Myometrial cell (primary cell): ENCODE measurements at places on chromosomes 16 and 17. TPM values are rescaled to one million over a fixed set of nuclear protein-coding genes. Genes with fewer than 3 reads are reported as not detected.

The FOXJ1 gene
- total RNA-seq, result not detected in 2 replicates

The CA7 gene
- total RNA-seq, result not detected in 2 replicates

The KRT40 gene
- total RNA-seq, result not detected in 2 replicates

The TMEM95 gene
- not detected in 2 replicates for total RNA-seq

The KRTAP4-6 gene
- total RNA-seq, result not detected in 2 replicates

The SALL1 gene
- 2.5 and 2.9 TPM in 2 replicates for total RNA-seq

The C16orf96 gene
- not detected in 2 replicates for total RNA-seq

The COPRS gene
- total RNA-seq, result 100.0 and 103 TPM in 2 replicates

The GSE1 gene
- total RNA-seq, result 16.0 and 16.7 TPM in 2 replicates
